Activated CD4-positive, alpha-beta memory T cell treated with anti-CD3 and anti-CD28 coated beads, Interleukin-2, amount 10 ng/mL, durations not matched to agents 7 days and 5 days (primary cell): ENCODE measurements at places on chromosomes 7 and 10. TPM values are rescaled to one million over a fixed set of nuclear protein-coding genes. Genes with fewer than 3 reads are reported as not detected.

DNA sequence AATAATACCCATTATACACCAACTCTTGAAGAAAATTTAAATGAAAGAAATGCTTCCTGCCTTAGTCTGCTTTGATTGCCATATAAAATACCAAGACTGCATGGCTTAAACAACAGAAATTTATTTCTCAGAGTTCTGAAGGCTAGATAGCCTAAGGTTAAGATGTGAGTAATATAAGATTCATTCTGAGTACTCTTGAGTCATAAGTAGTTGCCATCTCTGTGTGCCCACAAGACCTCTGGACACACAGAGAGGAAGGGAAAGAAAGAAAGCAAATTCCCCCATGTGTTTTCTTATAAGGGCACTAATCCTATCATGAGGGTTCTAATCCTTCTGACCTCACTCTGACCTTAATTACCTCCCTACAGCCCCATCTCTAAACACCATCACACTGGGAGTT lies 201.2 kb downstream of the PTN start:
- no peak for DNase-seq

GRCh38 chr7:130084037-130084875 lies 13.9 kb downstream of the KLHDC10 start:
- no peak for DNase-seq

CALHM3 gene
- 0.48 TPM for total RNA-seq

DNA sequence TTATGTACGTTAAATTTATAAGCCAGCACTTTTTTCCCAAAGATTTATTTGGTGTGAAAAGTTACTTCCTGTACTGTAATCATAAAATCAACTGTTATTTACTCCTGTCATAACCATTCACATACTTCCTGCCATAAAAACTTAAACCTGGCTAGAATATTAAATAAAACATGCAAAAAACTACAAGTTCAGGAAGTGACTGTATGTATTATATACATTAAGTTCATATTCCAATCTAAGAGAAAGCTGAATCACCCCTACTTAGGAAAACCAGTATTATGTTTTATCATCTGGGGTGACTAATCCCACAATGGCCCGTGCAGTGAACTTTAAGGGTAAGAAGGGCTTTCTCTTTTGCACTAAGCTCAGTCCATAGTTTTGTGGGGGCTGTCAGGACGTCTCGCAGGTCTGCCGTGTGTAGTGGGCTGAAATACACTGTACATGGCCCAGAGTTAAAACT lies 183.7 kb upstream of the KLF14 start:
- no peak for DNase-seq

DNA sequence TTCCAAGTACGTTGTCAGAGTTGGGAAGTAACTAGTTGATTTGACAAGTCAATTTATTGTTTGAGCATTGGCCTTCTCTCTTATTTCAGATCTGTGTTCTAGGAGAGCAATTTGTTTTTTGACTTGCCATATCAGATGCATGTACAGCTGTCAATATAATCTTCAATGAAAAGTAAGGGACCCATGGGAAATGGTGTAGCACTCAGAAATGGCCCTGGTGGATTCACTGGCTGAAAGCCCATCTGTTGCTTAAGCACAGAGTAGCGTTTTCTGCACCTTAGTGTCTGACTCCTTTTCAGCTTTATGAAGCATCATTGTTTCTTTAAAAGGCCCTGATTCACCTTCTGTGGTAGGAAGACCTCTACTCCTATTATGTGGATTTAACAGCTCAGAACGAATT lies 10.2 kb downstream of the GARS1 start:
- DNase-seq: no peak

SPDYE16 gene
- total RNA-seq: 0.25 TPM

LRGUK gene
- total RNA-seq: not detected

GRCh38 chr10:85175635-85176034 lies 847.2 kb downstream of the CCSER2 start:
- DNase-seq: no peak

- DNase-seq: no peak
These were observed 1164.2 kb upstream of the LRRN3 start for GRCh38 chr7:109926738-109927137.

PDAP1 gene
- total RNA-seq: 103 TPM

GRCh38 chr7:111006691-111007090 lies 84.2 kb upstream of the LRRN3 start:
- DNase-seq: no peak

GRCh38 chr7:37419496-37419895 lies 29.2 kb downstream of the ELMO1 start:
- DNase-seq: no peak

LHFPL3 gene
- total RNA-seq: not detected

TMEM236 gene
- total RNA-seq: 0.08 TPM

POLR2J2 gene
- total RNA-seq: 8.8 TPM

FMC1 gene
- 9.9 TPM for total RNA-seq

DNA sequence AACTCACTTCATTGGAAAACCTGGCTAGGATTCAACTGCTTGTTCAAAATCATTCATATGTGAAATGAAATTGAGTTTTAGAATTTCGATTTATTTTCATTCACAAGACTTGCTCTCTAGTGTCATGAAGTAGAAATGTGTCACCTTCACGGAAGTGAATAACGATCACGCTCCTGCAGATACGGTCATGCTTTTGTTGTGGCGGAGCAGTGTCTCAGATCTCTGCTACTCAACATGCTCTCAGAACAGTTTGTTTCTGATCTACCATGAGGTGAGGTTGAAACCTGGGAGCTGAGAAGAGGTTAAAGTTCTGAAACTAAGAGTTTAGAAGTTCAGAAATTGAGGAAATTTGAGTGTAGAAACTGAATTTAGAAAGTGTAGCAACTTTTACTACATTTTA lies 13.8 kb upstream of the PITRM1 start:
- peak; percentile 37 for DNase-seq

DNA sequence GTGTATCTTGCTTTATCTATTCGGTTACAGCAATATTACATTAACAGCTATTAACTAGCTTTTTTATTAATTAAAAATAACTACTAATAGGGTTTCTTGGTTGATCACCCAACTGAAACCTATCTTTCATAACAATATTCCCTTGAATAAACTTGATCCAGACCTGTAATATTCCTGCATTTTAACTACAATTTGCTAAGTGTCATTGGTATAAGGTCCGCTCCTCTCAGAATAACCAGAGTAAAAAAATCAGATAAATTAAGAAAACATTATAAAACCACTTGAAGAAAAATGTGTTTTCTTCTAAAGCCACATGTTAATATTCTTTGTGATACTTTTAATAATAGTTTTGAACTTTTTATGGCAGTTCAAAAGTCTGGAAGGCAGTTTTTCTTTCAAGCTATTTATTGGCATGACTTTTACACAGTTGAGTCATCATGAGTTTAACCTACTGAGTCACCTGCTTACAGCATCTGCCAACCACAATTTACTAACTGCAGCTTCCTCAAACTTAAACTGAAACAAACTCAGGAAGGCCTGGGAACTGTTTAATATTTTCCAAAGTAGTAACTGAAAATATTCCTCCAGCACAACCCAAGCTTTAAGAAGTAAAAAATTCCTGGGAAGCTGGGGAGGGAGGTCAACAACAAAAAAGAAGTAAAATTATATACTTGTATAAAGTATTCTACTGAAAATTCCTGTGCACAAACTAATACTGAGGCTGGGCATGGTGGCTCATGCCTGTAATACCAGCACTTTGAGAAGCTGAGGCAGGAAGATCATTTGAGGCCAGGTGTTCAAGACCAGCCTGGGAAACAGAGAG lies 103.2 kb downstream of the NRBF2 start:
- no peak for DNase-seq

DNA sequence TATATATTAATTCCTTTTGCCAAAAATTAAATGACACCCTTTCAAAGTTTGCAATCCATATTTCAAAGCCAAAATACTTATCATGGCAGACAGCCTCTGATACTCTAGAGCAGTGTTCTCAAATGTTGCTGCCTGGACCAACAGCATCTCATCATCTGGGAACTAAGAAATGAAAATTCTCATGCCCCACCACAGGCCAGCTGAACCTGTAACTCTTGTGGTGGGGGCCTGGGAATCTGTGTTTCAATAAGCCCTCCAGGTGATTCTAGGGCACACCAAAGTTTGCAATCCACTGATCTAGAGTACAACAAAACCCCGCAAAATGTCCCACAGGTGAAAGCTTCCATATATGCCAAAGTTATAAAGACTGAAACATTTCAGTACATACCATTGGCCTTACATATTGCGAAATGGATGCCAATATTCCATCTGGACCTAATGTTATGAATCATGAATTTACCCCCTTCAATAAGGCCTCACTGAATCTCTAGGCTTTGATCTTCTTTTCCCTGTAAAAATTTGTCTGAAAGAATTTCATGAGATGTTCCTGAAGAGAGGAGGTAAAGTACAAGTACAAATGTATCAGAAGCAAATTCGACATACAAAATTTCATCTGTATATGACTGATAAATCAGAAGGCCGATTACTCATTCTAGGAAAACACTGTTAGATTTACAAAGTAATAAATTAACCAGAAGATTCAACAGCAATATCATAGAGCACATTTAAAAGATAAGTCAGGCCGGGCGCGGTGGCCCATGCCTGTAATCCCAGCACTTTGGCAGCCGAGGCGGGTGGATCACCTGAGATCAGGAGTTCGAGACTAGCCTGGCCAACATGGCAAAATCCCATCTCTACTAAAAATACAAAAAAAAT lies 25.3 kb upstream of the EPC1 start:
- no peak for DNase-seq

BAIAP2L1 gene
- total RNA-seq: 0.68 TPM

GRCh38 chr10:75253281-75254220 lies 17.8 kb upstream of the COMTD1 start:
- no peak for DNase-seq

GRCh38 chr10:61733358-61733940 lies 70.7 kb downstream of the CABCOCO1 start:
- DNase-seq: no peak

- DNase-seq: no peak
These were observed 96.4 kb downstream of the FOXL3 start for GRCh38 chr7:386385-386784.

GDF2 gene
- total RNA-seq: not detected

ARHGAP22 gene
- not detected for total RNA-seq
